HFF-Myc (cell line): ENCODE measurements at places on chromosomes 7 and 10.
A peak's percentile ranks its signal among the peaks of the same experiment; 100 is the strongest.

DNA sequence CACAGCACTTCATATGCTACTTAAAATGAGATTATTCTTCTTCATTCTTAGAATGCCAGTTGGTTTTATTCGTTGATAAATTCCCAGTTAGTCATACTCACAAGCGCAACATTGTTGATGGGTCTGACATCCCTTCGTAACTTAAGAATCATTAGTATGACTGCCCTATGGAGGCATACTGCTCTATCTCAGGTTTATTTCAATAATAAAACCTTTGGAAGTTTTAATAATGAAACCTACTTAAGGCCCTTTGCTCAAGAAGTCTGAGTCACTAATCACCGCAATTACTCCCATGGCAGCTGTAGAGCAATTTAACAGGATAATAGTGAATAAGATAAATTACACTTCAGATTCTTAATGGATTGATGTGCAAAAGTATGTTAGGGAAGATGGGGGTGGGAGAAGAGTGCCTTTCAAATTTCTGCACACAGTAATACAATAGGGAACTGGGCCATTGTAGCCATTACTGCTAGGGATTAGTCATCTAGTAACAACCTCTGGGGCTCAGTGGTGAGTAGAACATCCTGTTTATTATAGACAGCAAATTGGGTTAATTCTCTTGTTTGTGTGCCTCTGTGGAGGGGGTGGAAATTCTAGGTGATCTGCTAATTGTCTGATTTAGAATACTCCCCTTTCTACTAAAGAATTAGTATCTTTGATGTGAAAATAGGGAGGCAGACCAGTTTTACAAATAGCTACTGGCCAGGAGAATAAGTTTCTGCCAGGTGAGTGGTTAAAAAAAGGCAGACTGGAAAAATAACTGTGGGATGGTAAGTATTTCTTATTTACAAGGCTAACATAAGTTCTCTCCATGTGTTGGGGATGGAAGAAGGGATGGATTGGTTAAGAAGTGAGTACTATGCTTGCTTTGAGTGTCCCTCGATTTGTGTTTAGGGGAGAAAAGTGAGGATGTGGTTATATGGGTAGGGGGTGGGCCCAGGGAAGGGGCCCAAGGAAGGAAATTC, 74.5 kb upstream of the VKORC1L1 start:
- peak; percentile 57 for DNase-seq

GRCh38 chr7:26284477-26284876, 7.2 kb upstream of the SNX10 start:
- DNase-seq: no peak

DNA sequence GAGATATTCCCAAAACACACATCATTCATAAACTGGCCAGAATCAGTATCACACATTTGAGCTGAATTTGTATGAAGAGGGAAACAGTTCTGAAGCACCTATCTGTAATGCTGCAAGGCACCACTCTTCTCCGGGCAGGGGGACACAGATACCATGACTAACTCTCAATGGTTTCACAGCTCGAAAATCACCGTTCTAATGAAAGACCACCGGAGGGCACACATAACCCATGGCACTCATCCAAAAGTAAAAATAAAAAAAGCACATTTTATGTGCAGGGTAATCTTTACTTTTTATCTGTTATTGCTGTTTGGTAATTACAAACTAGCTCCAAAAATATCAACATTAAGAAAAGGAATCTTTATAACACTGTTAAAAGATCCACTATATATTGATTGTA, 137.5 kb downstream of the PARD3 start:
- DNase-seq: no peak

DNA sequence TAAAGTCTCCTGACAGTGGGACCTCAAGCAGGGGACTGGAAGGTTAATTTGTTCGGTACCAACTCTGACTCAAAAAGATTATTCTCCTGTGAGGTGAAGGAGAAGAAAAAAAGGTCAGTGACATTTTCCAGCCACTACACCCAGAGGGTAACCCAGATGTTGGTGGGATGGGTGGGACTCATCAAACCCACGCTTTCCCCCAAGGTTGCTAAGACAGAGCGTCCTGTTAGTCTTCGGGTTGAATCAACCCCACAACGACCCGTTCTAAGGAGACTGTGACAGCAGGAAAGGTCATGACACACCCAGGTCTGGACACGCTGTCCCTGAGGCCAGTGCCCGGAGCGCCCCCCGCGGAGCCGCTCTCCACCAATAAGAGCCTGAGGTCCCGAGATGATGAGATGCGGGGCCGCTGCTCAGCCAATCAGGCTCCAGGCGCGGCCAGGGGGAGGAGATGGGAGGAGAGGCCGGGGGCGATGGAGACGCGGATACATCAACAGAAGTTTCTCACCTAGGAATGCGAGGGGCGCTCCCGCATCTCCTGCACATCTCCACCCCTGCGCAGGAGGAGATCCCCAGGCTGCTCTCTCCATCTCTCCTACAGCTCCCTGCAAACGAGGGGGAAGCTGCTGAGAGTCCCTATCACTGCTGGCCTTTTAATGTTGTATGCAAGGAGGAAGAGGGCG, at the start of gene WNT16:
WNT16 (plus strand) TSS at position 493 of the 683 bp plus-strand sequence. CDS start 293 bp downstream, outside the sequence.
- no peak for DNase-seq

GRCh38 chr10:89388806-89389205, 3.6 kb upstream of the IFIT1 start:
- DNase-seq: no peak

- no peak for DNase-seq
These were observed 30.7 kb downstream of the CNNM2 start for GRCh38 chr10:102948786-102949185.

GRCh38 chr7:11331128-11332102, 357.7 kb downstream of the PHF14 start:
- no peak for DNase-seq

GRCh38 chr7:20220921-20221547, 3.9 kb upstream of the MACC1 start:
- DNase-seq: peak; percentile 40

- DNase-seq: no peak
These were observed 92.4 kb downstream of the C1GALT1 start for GRCh38 chr7:7274782-7275181.

GRCh38 chr7:93055543-93056107, 62.2 kb downstream of the SAMD9 start:
- DNase-seq: no peak

DNA sequence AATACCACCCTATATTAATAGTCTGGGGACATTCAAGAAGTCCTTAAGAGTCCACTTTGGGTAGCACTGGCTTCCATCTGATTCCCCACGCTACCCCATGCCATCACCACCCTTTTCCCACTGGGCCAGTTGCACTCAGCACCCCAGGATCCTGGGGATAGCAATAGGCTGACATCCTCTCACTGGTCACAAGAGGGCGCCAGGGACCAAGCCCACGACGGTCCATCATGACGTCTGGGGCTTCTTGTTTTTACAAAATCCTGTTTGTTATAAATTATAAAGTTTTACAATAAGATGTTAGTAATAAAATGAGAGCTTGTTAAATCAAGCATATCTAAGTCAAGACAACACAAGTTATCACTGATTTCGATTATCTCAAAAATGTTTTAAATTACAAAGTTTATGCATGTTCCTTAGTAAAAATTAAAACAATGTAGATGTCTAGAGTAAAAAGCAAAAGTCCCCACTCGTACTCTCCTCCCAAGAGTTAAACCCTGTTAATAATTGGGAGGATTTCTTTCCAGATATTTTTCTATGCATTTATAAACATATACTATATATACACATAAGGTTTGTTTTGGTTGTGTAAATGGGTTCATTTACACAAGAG, 15.4 kb downstream of the GPNMB start:
- no peak for DNase-seq

DNA sequence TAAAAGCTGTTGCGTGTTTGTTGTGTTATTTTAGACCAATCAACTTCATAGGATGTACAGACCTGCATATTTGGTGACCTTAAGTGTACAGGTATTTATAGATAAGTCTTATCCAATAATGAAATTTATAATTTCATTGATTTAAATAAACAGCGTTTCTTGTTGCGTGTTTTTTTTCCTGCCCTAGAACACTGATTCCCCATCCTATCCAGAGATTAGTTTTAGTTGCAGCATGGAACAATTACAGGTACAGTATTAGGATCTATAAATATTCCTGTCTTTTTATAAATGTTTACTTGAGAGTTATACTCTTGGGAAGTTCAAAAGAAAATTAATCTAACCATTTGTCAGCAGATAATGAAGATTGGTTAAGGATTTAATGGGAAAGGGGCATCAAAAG, 2.1 kb upstream of the BMI1 start:
- DNase-seq: no peak

DNA sequence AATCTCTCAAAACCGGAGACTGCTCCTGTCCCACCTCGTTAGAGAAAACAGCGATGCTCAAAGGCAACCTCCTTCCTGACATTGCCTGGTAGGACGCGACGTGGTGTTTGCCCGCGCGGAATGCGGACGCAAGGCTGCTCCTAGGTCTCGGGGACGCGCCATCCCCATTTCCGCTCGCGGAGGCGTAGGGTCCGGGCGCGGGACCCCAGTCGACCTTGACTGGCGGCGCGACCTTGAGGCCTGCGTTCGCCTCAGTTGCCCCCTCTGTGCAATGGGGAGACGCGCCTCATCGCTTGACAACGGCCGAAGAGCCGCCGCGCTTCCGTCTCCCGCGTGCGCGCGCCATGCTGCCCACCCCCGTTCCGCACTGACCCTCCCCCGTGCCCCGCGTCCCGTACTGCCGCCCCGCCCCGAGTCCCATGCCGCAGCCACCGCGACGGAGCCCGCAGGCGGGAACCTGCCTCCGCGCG, 412 bp upstream of the PPIA start:
- no peak for DNase-seq

DNA sequence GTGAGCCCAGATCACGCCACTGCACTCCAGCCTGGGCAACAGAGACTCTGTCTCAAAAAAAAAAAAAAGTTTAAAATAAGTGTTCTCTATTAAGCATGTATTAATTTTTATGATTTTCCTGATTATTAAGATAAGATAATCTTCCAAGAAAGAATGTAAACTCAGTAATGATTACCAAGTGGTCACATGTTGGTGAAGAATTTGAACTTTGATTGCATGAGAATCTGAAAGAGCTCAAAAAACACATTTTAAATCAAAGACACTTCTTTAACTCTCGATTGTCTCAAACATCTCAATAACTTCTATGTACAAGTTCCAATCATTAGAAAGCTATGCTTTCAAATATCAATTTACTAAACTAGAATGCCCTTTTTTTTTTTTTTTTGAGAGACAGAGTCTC, 33.8 kb downstream of the SNX8 start:
- no peak for DNase-seq

- DNase-seq: no peak
These were observed 181.2 kb downstream of the EVX1 start for GRCh38 chr7:27423821-27424220.

DNA sequence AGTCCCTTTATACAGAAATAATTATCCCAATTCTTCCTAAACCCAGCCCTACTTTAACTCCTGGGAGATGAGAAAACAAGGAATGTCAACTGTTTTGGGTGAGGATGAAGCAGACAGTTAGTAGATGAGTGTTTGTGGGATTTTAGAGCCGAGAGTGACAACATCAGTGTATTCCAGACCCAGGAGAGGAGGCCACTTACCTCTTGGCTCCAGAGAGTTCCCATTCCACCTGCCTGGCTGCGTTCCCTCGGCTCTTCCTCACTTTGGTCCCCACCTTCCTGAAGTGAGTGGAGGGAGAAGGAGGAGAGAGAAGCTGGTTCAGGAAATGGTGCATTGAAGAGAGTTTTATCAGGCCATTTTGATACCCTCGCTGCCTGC, 579 bp downstream of the KEL start:
- no peak for DNase-seq

DNA sequence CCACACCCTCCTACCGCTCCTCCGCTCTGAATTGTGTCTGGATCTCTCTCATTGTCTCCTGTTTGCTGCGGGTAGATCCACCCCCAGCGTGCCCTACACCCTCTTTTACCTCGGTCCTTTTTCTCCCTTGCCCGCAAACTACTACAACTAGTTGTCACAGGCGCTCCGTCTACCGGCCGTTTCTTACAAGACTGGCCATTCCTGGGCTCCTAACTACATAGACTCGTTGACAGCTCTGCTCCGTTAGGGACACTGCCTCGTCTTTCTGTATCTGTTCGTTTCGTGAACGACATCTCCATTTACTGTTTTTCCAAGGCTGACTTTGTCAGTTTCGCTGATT, 786 bp downstream of the TAF3 start:
- DNase-seq: no peak

DNA sequence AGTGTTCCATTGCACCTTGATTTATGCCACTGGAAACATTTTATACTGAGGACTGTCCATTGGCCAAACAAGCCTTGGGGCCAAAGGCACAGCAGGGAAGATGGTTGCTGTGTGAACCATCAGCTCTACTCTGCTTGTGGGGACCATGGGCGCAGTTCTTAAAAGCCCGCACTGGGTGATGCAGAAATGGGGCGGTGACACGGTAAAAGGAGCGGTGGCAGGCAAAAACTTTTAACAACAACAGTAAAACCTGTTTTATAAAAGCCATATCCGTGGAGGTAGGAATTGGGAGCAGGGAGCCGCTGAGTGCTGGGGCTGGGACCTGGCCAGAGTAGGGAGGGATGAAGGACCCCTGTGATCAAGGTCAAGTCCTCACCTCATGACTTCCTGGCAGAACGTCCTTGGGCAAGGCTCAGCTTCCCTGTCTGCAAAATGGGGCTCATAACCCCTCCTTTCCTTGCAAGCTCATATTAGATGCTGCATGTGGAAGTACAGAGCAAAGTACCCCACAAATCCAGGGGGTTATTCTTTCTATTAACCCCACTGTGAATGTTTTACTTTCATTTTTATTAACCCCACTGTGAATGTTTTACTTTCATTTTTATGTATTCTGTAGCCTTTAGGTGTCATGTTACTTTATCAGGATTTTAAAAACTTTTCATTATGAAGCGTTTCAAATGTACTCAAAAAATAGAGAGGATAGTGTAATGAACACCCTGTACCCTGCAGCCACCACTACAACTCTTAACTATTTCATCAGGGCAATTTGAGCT, 78.3 kb downstream of the GRK5 start:
- no peak for DNase-seq

- no peak for DNase-seq
These were observed 190.8 kb upstream of the AGK start for GRCh38 chr7:141360416-141360760.

DNA sequence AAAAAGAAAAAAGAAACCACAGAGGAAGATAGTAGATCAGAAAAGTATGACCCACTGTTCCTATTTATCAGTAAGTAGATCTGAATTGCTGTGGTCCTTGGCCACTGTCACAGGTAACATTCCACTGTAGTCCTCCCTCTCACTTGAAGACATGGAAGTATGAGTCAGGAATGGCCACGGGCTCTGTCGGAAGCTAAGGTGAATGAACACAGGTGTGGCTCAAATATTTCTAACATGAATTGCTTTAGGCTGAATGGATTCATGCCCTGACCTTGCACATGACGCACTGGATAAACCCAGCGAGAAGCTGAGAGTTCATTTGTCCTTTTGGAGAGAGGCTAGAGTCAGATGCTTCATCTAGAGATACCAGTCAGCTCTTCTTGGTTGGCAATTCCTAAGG, 224.5 kb upstream of the SP8 start:
- DNase-seq: no peak
